SW480 (cell line): ENCODE measurements at places on chromosomes 5 and 9.

GRCh38 chr5:93909356-93909755 is 168.0 kb upstream of the POU5F2 start:
- DNase-seq, result no peak

GRCh38 chr5:1432296-1432695 is 12.9 kb downstream of the SLC6A3 start:
- DNase-seq, result no peak

DNA sequence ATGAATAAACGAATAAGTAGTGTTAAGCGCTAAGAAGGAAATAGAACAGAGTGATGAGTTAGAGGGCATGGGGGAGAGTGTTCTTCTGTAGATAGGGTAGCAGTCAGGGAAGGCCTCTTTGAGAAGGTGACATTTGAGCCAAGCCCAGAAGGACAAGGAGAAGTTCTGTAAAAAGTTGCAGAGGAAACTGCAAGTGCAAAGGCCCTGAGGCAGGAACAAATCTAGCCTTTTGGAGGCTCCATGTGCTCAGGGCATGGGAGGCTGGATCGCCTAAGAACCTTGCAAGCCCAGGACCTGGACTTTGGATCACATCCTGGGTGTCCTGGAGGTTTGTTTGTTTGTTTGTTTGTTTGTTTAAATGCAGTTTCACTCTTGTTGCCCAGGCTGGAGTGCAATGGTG is 8.0 kb downstream of the EIF4E1B start:
- DNase-seq, result no peak

DNA sequence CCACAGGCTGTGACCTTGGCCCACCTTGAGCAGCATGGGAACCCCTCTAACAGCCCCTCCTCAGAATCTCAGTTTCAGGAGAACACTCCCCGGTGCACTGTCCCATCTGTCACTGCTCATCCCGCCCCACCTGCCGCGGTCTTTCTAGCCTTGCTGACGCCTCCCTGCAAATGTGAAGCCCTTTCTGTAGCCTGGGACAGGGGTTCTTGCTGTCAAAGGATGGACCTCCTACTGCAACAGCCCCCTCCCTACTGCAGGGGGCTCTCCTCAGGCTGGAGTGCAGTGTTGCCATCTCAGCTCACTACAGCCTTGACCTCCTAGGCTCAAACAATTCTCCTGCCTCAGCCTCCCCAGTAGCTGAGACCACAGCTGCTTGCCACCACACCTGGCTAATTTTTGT is 20.0 kb downstream of the OR2V1 start:
- no peak for DNase-seq

- peak; percentile 57 for DNase-seq
These were observed 11.7 kb upstream of the DOLPP1 start for GRCh38 chr9:129068990-129069861.

- peak; percentile 18 for DNase-seq
These were observed 831 bp downstream of the INPP5E start for GRCh38 chr9:136438548-136439480.

GRCh38 chr5:133149345-133149744 is 97.5 kb downstream of the HSPA4 start:
- no peak for DNase-seq

DNA sequence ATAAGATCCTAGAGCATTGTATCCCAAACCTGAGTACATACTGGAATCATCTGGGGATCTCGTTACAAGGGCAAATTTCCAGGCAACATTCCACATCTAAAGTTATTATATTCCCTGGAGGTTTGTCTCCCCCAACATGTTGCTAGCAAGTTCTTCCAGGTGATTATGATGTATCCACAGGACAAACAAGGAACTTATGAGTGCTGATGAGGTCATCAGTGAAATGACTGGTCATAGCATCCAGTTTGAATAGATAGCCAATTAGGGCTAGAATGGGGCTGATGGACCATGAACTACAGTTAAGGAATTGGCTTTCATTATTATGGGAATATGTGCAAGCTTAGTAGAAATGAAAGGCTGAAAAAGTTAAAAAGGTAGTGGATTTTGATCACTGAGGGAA is 115.2 kb downstream of the CWC27 start:
- DNase-seq, result no peak

DNA sequence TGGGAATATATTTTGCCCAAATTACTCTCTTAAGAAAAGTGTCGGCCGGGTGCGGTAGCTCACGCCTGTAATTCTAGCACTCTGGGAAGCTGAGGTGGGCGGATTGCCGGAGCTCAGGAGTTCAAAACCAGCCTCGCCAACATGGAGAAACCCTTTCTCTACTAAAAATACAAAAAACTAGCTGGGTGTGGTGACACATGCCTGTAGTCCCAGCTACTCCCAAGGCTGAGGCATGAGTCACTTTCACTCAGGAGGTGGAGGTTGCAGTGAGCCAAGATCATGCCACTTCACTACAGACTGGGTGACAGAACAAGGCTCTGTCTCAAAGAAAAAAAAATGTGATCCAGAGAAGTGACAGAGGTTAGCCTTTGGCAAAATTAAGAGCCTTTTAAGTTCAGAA is 26.4 kb upstream of the TMEM171 start:
- DNase-seq, result no peak

DNA sequence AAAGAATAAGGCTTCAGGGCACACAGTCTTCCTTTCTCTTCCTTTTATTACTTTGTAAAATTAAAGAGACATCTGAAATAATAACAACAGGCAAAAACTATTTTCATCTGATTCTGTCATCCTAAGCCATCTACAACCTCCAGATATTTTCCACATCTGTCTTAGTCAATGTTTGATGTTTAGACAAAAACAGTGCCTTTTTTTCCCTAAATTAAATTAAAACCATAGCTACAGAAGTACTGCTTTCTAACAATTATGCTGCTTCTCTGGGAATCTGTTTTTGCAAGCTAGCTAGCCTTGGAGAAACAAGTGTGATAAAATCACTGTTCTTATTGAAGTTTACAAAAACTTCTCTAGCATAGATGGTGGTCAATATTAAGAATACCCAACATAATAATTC is 95.4 kb downstream of the KIAA0825 start:
- no peak for DNase-seq

- no peak for DNase-seq
These were observed 49.5 kb downstream of the TRIM32 start for GRCh38 chr9:116736399-116737151.
